ENCODE measurements at places on chromosomes 1 and 21. TPM values are rescaled to one million over a fixed set of nuclear protein-coding genes. Genes with fewer than 3 reads are reported as not detected.

GRCh38 chr1:15334995-15335394 is 74.7 kb upstream of the EFHD2 start:
- peak; percentile 19 for DNase-seq

DNA sequence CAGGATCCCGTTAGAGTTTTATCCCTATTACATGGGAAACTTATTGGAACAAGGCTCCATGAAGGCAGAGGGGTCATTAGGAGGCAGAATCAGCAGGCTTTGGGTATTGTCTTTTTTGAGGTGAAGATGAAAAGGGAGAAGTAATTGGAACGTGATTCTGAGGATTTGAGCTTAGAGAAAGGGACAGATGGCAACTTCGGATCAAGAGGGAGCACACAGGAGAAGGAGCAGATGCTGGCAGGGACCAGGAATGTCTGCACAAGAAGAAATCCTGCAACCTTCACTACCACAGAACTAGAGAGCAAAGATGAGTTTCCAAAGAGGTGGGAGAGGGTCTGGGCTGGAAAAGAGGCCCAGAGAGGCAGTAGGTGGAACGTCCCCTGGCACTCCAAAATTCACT is 202.8 kb downstream of the RRAGC start:
- DNase-seq = no peak

DNA sequence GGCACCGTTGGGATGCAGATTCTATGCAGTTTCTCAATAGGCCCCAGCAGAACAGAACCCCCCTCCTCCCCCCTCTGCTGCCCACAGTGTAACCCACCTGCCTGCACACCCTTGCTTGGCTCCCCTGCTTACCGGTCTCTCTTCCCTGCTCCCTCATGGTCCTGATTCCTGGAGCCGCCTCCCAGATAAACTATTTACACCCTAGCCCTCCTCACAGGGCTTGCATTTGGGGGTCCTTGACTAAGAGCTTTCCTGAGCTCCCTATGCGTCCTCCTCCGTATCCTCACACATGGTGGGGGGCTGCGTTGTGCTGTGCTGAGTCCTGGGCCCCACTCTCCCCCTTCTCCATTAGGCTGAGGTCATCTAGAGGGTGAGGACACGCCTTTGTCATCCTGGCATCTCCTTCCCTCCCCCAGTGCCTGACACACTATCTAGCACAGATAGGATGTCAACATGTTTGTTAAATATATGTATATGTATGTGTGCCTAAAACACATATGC is 121.9 kb downstream of the GRIK3 start:
- DNase-seq = no peak

GRCh38 chr1:56973923-56974742 is 8.3 kb upstream of the C8B start:
- DNase-seq = no peak

Gene GRHL3
- 0.55 TPM for total RNA-seq

DNA sequence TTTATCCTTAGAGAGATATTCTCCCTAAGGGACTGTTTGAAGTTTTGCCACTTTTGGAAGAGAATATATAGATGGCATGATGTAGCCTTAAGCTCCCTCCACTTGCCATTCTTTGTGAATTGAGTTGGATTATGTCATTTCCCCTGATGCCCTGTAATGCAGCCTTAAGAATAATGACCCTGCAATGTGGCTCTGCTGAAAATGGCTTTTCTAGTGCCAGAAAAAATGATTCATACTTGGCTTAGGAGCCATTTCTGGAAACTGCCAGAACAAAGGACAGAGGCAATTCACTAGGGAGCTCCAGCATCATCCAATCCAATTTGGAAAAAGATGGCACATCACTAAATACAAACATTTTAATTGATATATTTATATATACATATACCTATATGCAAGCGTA is 265.3 kb downstream of the SPATA17 start:
- DNase-seq = no peak

DNA sequence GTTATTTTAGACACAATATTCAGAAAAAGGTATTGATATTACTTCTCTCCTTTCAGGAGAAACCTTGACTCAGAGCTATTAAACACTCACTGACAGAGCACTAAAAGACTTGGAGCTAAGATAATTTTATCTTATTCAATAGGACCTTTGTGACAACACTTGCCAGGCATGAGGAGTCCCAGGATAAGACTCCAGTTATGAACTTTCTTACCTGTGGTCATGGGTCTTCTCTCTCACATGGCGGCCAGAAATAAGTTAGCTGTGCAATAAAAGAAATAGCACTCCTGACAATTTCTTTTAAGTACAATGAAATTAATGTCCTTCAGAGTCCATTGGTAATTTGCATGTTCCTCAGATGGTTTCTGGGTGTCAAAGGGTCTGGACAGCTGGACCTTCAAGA is 382.1 kb downstream of the BRINP3 start:
- DNase-seq = no peak

Gene F13B
- not detected for total RNA-seq

Gene LAD1
- total RNA-seq = 42.6 TPM

Gene NOS1AP
- total RNA-seq = 4.9 TPM

GRCh38 chr1:59366346-59366745 is 69.5 kb downstream of the FGGY start:
- no peak for DNase-seq

DNA sequence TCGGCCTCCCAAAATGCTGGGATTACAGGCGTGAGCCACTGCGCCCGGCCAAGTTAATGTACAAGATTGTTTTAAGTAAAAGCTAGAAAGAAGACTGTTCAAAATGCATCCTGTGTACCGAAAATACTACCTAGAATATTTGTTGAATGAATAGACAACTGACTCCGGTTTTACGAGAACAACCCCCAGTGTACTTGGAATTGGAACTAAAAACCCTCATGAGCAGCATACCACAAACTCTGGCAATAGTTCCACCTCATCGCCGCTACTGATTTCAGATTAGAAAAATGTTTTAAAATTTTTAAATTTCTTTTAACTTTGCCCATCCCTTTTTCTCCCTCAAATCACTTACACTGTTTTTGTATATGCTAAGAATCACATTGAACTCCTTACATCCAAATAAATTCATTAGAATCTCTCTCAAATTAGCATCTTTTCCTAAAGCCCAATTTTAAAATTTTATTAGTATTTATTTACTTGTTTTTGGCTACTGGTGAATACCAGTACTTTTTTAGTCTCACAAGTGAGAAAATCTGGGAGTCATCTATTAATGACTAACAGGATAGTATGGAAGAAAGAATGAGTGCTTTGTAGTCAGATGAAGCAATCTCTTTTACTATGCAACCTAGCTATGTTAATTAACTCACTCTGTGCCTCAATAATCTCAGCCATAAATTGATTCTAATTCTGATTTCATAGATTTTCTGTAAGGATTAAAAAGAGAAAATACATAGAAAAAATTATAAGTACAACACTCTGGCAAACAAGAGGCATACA is 95.1 kb downstream of the GPATCH2 start:
- no peak for DNase-seq

Gene PGLYRP3
- total RNA-seq = not detected

Gene WDR64
- not detected for total RNA-seq

- DNase-seq = no peak
These were observed 162.8 kb downstream of the FASLG start for GRCh38 chr1:172821609-172822274.

GRCh38 chr1:47797575-47797974 is 199.6 kb downstream of the TRABD2B start:
- no peak for DNase-seq

Gene GREM2
- 0.64 TPM for total RNA-seq

GRCh38 chr1:1121611-1122077 is 5.8 kb upstream of the C1orf159 start:
- no peak for DNase-seq

DNA sequence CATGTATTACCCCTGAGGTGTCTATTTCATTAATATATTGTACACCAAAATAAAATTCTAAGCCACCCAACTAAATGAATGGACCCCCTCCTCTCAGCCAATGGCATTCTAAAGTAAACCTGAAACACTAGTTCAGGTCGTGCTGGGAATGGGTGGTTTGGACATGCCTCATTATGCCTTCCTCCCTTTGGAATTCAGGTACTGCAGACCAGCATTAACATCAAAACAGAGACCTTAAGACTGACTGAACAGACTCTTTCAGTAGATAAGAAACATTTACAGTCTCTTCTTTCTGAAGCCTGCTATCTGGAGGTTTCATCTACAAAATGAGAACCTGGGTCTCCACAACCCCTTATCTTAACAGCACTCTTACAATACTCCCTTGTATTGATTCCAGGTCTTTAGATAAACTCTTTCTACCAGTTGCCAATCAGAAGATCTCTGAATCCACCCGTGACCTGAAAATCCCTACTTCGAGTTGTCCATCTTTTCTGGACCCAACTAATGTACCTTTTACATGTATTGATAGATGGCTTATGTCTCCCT is 93.6 kb downstream of the PKN2 start:
- no peak for DNase-seq

Gene WLS
- total RNA-seq = 89.8 TPM

Gene EDARADD
- total RNA-seq = 0.78 TPM

Gene SYTL1
- total RNA-seq = 30.6 TPM

DNA sequence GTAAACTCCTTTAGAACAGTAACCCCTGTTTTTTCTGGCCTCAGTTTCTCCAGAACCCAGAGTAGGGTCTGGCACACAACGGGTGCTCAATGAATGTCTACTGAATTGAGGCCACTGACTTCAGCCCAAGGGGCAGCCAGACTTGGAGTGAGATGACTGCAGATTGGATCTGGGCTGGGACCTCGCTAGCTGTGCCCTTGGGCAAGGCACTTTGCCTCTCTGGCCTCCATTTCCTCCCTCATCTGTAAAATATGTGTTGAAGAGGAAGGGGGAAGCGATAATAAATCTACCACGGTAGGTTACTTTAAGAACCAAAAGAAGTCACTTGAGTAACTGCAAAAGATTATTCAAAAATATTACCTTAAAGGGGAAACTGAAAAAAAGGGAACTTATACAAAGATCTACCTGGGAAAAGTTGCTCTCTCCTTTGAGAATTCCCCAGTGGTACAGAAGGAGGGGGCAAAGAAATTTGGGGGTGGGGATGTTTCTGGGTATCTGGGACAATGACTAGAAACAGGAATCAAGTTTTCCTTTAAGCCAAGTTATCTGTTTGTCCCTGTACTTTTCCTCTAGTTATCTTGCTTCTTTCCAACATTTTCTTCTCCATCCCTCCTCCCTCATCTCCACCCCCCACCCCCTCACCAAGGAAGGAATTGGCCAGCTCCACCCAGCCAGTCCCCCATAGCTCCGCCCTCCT is 394 bp upstream of the GRHL3 start:
- no peak for DNase-seq

Gene SLC44A5
- total RNA-seq = 0.55 TPM

- DNase-seq = no peak
These were observed 54.5 kb upstream of the PTGFRN start for GRCh38 chr1:116855191-116855619.

DNA sequence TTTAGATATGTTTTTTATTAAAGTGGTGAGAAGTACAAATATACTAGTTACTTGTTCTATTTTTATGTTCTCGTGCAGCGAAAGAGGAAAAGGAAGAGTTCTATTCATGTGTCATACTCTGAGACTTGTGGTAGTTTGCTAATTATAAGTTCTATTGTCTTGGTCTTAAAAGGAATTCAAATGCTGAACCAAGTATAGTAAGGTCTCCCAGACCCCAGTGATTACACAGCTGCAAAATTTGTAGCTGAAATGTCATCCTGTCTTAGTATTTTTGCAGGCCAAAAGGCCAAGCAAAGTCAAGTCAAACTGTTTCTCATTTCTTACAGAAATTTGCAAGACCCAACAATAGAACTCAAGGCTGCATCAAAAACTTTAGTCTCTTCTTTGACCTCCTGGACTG is 268.7 kb downstream of the CHRM3 start:
- DNase-seq = no peak

Gene OSCP1
- total RNA-seq = 8.2 TPM

Gene MTARC1
- total RNA-seq = 25.2 TPM

DNA sequence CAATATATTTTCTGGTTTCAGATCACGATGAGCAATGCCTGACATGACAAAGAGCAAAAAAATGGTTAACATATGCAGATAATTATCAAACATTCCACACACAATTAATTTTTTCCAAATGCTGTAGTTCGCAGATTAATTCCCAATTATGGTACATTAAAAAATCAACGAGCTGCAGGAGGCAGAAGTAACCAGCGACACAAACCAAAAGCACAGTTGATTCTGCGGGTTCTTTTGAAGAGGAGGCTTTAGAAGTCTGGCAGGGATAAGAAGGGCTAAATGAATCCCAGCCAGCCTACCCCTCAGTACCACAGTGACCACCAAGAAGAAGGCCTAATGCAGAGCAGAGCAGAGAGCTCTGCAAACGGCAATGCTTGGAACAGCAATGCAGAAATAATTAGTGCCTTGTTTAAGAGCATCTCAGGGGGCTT is 17.0 kb upstream of the KNCN start:
- DNase-seq = no peak

DNA sequence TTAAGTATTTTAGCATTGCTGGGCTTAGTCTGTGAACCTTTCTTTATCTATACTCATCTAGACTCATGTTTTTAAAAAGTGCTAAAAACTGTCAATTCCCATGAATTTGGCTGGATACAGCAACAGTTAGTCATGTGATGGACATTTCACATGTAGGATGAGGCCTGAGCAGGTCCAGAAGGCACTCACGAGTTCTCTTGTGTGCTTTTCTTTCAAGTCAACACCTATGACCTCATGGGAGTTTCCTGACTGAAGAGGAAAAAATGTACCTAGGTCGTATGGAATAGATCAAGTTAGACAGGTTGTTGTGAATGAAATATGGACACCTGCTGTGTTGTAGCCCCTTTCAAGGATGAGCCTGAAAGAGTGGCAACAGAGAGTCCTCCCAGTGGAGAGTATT is 394.2 kb downstream of the DUSP10 start:
- DNase-seq = no peak

DNA sequence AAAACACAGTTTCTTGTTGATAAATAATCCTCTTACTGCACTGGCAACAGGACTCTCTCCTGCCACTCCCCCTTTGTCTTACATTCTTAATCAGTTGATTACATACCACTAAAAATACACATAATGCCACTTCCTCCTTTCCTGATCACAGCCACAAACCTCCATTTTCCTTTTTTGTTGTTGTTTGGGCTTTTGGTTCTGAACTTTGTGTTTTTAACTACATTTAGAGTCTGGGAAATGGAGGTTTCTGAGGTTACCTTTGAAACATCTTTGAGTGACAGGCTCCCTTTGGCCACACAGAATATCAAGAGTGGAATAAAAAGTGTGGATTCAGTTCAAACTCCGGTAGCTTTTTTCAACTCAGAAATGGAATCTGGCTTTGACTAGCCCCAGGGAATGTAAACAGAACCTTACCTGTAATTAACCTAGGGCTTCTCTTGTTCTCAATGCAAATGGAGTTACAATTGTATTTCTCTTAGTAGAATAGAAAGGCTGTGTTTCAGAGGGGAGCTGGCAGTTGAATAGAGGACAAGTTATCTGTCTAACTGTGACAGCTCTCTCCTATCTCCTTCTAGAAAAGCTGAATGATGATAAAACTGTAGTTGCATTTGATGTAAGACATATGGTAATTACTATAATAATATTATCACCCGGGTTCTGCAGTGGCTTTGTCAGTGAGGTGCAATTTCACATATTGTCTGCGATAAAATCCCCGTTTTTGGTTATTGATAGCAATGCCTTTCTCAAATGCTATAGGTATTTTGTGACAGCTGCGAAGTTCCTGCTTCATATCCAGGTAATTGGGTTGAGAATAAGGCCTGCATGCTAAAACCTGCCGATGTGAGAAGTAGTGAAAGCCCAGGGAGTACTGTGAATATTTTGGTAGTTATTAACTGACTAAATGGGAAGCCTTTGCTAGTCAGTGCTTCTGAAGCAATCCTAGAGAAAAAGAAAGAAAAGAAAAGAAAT is 66.9 kb downstream of the ST6GALNAC5 start:
- DNase-seq = no peak

Gene CNIH3
- 4.8 TPM for total RNA-seq

GRCh38 chr1:76881762-76882161 is 14.5 kb downstream of the ST6GALNAC5 start:
- no peak for DNase-seq

- DNase-seq = peak; percentile 91
These were observed 229.7 kb upstream of the TMEM51 start for GRCh38 chr1:14923727-14924452.

Data from upper lobe of right lung (tissue), 1 donor.